ENCODE measurements at places on chromosomes 1 and 21. TPM values are rescaled to one million over a fixed set of nuclear protein-coding genes. Genes with fewer than 3 reads are reported as not detected.

GJA9 gene
- not detected for total RNA-seq

HSPA13 gene
- 174 TPM for total RNA-seq

FAM72D gene
- total RNA-seq: 0.92 TPM

S1PR1 gene
- total RNA-seq: 49.8 TPM

UBQLN4 gene
- total RNA-seq: 30.9 TPM

PRAMEF15 gene
- not detected for total RNA-seq

KIF17 gene
- 17.8 TPM for total RNA-seq

KIF26B gene
- total RNA-seq: 19.4 TPM

MCOLN2 gene
- total RNA-seq: not detected

ATP6V1G3 gene
- total RNA-seq: not detected

PADI4 gene
- total RNA-seq: 0.23 TPM

ERICH3 gene
- 20.3 TPM for total RNA-seq

PLA2G2F gene
- total RNA-seq: not detected

DNAI4 gene
- total RNA-seq: 81.0 TPM

KRTAP12-2 gene
- not detected for total RNA-seq

LELP1 gene
- total RNA-seq: not detected

DAP3 gene
- 58.8 TPM for total RNA-seq

GJA5 gene
- total RNA-seq: 2.3 TPM

HSPB7 gene
- 0.23 TPM for total RNA-seq

PIK3R3 gene
- total RNA-seq: 87.0 TPM

HCRTR1 gene
- 2.5 TPM for total RNA-seq

KCNT2 gene
- total RNA-seq: 32.8 TPM

Measured in diencephalon (tissue), 1 donor.